ENCODE measurements at places on chromosomes 4 and X. TPM values are rescaled to one million over a fixed set of nuclear protein-coding genes. Genes with fewer than 3 reads are reported as not detected.

DNA sequence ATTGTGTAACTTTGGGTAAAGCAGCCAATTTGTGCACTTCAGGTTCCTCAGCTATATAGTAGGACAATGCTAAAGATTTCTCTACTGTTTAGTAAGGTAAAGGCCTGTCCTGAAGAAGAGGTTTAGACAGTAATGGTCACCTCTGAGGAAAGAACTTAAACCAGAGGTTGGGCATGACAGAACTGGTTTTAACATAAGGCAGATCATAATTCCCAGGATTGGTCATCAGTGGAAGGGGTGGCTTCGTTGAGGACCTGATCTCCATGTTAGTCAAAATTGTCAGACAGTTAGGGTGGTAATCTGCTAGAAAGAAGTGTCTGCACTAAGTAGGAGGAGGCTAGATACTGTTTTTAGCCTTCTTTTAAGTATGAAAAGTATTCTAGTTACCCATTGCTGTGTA is 4.1 kb downstream of the RP2 start:
- DNase-seq = no peak

DNA sequence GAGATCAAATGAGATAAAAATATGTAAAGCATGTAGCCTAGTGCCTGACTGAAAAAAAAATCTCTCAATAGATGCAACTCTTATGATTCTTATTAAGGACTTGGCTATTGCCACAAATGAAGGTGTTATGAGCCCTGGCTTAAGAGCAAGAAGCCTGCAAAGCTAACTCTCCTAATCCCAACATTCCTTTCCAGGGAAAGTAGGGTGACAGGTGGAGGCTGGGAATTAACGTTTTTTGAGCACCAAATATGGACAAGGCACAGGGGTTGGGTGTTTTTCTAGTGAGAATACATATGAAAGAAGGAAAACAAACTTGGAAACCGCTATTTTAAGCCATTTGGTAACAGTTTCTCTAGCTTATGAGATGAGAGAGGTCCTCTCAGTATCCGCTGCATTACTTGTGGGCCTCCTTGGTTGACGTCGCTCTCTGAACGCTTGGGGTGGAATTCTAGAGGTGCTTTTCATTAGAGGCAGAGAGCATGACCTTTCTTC is 2.4 kb downstream of the RHOH start:
- no peak for DNase-seq

Gene GAGE12H
- not detected for total RNA-seq

- DNase-seq = no peak
Measured at GRCh38 chr4:25439918-25440477, 62.9 kb downstream of the ANAPC4 start.

DNA sequence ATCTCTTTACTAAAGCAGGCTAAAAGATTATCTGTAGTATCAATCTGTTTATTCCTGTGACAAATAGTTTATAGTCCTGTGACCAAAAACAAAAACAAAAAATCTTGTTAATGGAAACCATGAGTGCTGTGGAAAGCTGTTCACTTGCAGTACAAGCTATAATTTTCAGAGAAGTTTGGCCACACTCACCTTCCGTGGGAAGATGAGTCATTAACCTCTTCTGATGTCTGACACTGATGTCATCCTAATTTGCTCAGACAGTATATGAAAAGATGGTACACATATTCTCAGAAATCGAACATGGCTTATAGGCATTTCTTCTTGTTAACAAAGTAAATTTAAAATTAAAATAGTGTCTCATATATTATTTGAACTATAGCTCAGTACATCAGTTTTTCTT is 19.9 kb upstream of the ENPP6 start:
- DNase-seq = no peak

GRCh38 chr4:83793481-83793880 is 257.6 kb downstream of the GPAT3 start:
- DNase-seq = no peak

DNA sequence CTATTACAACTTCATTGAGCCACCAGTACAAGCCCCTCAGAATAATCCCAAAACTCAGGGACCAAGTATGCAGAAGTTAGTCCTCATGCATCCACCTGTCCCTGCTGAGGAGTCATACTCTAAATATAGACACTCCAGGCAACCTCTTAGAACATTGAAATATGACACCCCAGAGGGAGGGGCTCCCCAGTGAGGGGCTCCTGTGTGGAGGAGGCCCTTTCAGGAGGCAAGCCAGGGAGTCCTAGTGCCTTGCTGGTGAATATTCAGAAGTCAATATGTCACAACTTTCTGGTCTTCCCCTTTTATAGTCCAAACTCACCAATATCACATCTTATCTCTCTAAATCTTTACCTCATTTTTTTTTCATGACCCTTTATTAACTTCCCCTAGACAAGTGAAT is 1.6 kb upstream of the ARMCX6 start:
- DNase-seq = no peak

- no peak for DNase-seq
Measured at GRCh38 chr4:98608356-98608755, 50.1 kb downstream of the TSPAN5 start.

- DNase-seq = no peak
Measured at GRCh38 chr4:15868826-15869413, 69.6 kb downstream of the FGFBP1 start.

- DNase-seq = no peak
Measured at GRCh38 chr4:175590205-175590604, 221.9 kb downstream of the GPM6A start.

Measured in cardiac septum (tissue), 1 donor.